ENCODE measurements at places on chromosomes 12 and 14.

- peak; percentile 98 for DNase-seq
Observed at GRCh38 chr12:27014085-27014858, at the start of gene TM7SF3. Gene TM7SF3, minus strand, starts transcription at chr12:27014384. Its CDS starts 216 bp downstream, at chr12:27014168.

- no peak for DNase-seq
Observed at GRCh38 chr12:93680006-93680405, 2.8 kb downstream of the CRADD start.

DNA sequence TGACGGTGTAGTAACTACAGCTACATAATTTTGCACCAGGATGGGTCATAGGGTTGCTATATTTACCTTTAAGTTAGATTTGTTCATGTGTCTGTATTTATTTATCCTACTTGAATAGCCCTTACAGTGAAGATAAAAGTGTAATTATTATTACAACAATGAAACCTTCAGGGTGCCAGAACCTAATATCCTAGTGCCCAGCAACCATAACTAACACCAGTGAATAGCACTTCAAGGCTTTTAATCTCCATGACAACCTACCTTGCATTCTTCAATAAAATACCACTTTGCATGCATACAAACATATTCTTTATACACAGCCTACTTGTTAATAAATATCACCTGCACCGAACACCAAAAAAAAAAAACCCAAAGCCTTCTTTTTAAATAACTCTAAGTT lies 58.7 kb upstream of the G2E3 start:
- DNase-seq, result no peak

DNA sequence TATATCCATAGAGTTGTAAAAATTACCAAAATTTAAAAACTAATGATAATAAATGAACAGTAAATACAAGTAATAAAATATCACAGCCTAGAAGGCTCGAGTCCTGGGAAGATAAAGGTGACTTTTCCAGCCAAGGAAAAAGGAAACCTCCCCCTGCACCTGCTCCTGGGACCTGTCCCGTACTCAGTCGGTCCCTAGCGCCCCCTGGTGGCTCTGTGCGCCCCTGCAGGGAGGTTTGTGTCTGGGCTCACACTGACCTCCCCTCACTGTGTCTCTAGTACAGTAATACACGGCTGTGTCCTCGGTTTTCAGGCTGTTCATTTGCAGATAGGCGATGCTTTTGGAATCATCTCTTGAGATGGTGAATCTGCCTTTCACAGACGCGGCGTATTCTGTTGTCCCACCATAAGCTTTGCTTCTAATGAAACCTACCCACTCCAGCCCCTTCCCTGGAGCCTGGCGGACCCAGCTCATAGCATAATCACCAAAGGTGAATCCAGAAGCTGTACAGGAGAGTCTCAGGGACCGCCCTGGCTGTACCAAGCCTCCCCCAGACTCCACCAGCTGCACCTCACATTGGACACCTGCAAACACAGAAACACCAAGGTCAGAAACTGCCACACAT lies 1030.4 kb downstream of the TMEM121 start:
- peak; percentile 71 for DNase-seq

- DNase-seq, result no peak
Observed at GRCh38 chr14:69996216-69996615, 117.0 kb downstream of the SMOC1 start.

Data from natural killer cell (primary cell).